ENCODE measurements at places on chromosomes 11 and 22.

GRCh38 chr22:45083659-45084305 is 74.0 kb upstream of the PHF21B start:
- no peak for DNase-seq

DNA sequence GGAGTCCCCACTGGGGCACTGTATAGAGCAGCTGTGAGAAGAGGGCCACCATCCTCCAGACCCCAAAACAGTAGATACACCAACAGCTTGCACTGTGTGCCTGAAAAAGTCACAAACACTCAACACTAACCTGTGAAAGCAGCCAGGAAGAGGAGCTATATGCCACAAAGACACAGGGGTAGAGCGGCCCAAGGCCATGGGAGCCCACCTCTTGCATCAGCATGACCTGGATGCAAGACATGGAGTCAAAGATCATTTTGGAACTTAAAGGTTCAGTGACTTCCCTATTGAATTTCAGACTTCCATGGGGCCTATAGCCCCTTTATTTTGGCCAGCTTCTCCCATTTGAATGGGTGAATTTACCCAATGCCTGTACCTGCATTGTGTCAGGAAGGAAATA is 29.7 kb upstream of the CYB5R3 start:
- DNase-seq = no peak

GRCh38 chr22:48883211-48883960 is 944.3 kb downstream of the BRD1 start:
- DNase-seq = no peak

- DNase-seq = no peak
These were observed 13.4 kb downstream of the OR51B4 start for GRCh38 chr11:5288108-5288905.

DNA sequence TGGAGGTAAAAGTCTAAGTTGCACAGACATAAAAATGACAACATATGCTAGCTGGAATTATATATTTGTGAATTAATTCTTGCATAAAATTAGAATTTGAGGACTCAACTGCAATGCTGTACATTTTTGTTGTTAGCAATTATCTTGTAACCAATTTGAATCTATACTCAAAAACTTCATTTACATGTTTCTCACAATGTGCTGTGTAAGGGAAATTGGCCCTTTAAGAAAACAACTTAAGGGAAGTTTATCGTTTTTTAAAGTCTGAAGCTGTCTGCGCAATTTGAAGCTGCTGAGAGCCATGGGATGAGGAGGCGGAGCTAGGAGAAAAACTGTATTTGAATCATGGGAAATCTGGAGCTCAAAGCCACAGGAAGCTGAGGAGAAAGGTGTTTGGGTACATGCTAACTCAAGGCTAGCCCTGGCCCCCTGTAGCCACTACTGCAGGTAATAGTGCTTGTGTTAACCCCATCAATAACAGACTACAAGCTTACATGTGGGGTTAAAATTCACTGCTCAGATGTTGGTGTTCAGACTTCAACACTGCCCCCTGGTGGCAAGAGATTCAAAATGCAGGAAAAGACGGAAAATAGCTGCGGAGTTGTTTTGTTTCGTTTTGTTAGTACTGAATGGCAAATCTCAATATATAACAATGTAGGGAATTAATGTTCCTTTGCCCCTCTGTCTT is 126.1 kb downstream of the BRD1 start:
- DNase-seq = no peak

GRCh38 chr11:128625746-128626145 is 38.4 kb upstream of the ETS1 start:
- DNase-seq = no peak

DNA sequence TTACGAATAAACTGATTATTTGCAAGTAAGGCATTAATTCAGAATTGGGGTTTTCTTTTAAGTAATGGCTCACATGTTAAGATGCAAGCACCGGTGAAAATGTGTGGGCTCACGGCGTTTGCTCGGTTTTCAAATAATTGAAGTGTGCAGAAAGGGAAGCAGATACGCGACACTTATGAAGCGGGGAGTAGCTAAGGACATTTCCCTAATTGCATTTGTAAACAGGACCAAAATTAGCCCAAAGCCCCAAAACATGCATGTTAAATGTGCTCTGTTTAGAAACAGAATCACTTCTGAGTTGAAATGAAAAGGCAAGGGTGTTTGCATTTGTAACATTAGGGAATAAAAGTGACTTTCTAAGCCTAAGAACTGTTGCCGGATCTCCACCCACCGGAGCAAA is 61.3 kb downstream of the ELFN2 start:
- DNase-seq = no peak

GRCh38 chr11:57324154-57324885 is 432 bp downstream of the TNKS1BP1 start:
- no peak for DNase-seq

DNA sequence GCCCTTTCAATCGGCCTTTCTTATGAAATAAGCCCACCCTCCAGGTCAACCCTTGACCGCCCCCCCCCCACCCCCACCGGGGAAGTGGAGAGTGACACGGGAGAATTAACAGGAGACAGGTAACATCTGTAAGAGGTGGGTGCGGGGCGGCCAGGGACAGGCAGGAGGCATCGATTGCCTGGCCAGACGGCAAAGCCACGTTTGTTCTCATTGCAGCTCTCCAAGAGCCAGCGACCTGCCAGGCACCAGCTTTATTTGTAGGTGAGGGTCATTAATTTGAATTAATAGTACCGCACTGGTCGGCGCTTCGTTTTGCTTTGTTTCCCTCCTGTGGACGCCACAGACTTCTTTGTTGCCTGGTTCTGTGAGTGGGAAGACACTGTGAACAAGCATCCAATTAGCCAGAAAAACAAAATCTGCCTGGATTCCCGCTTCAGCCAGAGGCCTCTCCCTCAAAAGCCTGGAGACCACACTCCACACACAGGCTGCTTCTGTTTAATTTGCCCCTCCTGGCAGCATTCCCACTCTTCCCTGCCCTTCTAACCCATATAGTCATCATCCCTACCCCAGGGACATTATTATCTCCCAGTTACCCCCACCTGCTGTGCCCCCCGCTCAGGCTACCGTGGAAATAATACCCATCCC is 104.5 kb upstream of the OPCML start:
- DNase-seq = no peak

DNA sequence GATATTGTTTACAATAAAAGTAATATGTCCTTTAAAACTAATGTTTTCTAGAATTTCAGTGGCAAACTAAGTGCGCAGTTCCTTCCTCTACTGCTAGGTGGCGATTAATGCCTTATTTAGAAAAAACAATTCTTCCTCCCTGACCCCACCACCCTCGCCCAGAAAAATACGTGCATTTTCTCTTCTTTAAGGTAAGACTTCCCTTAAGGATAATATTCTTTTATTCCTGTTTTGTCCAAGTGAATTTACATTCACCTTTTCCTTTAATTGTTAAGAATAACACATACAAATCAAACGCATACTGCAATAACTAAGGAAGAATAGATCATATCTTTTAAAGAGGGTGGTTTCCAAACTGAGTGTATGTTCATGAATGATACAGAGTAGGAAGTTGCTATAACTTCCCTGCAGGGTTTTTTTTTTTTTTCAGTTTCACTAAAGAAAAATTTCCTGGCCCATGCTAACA is 17.0 kb upstream of the PSMA1 start:
- DNase-seq = no peak

GRCh38 chr11:19244621-19245020 is 3.9 kb upstream of the E2F8 start:
- no peak for DNase-seq

DNA sequence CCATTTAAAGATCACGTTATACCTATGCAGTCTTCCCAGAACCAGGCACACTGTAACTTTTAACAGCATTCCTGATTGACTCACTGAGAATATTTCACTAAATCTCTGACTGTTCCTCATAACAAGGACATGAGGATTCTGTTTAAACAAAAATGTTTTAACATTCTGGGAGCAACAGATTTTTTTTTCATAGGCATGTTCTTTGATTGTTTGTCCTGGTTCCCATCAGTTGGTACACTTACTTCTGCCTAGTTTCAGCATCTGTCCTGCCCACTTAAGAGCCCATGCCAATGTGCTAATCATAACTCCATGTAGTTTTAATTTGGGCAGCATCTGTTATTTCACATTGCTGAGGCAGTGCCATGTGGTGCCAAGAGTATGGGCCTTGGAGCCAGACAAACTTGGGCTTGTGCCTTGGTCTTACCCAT is 138.5 kb upstream of the CTSC start:
- no peak for DNase-seq

DNA sequence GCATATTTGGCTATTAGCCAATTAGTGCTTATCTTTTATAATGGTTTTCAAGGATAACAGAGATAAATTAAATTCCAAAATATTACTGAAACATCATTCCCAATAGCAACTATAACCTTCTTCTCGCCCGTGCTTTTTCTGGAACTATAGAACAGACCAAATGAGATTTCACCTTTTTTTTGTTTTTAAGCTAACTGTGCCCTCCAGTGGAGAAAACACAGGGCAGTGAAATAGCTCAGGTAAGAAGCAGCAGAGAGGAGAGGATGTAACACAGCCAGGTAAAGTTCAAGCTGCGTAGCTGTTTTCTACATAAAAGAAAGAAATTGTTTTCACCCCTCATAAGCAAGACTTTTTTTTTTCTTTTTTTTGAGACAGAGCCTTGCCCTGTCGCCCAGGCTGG is 28.2 kb downstream of the HSD17B12 start:
- no peak for DNase-seq

DNA sequence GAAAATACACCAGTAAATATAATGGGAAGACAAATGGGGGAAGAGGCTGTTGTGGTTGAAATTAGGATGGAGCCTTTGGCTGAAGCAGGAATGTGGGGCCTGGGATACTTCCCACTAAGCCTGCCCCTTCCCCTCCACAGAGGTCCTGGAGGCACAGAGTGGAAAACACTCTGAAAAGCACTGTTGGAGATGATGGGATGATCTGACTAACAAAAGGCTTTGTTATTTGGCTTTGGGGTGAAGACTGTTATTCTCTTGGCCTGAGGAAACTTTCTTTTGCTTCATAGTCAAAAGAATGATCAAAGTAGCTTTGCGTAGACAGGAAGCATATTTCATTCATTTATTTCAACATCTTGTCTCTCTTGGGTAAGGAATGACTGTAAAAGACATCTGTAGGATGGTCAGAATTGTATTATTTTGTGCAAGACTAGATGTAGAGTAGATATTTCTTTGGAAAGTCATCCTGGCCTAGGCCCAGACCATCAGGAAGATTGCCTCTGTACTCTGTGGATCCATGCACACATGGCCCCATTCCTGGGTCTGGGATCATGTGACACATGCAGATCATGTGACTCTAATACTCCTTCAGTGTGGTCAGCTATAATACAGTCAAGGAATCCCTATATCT is 111.4 kb downstream of the SPON1 start:
- DNase-seq = no peak

GRCh38 chr22:31977939-31978338 is 33.6 kb downstream of the YWHAH start:
- DNase-seq = no peak

GRCh38 chr11:112790286-112790685 is 170.9 kb upstream of the NCAM1 start:
- DNase-seq = no peak

DNA sequence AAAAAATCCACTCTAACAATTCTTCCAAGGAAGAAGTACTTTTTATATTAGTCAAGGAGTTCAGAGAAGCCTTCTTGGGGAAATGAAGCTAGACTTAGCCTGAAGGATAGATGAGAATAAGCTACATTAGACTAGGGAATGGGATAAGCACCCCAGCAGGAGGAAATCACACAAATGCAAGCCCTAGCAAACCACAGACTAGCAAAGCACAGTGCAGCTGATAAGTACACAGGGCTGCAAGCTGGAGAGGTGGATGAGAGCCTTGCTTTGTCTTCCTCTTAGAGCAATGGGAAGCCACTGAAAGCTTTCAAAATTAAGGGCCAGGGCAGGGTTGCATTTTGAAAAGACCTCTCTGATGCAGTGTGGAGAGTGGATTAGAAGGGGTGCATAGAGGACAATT is 946.2 kb downstream of the LRRC4C start:
- DNase-seq = no peak

DNA sequence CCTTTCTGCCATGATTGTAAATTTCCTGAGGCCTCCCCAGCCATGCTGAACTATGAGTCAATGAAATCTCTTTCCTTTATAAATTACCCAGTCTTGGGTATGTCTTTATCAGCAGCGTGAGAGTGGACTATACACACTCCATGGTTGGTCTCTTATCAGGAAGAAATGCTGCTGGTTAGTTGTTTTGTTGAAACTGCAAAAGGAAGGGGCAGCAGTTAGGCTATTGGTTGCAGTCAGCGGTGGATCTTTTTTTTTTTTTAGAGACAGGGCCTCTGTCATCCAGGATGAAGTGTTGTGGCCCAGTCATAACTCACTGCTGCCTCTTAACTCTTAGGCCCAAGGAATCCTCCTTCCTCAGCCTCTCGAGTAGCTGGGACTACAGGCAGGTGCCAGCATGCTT is 51.7 kb downstream of the HSD17B12 start:
- no peak for DNase-seq

- DNase-seq = peak; percentile 53
These were observed 743.6 kb downstream of the ETS1 start for GRCh38 chr11:127843483-127844396.

DNA sequence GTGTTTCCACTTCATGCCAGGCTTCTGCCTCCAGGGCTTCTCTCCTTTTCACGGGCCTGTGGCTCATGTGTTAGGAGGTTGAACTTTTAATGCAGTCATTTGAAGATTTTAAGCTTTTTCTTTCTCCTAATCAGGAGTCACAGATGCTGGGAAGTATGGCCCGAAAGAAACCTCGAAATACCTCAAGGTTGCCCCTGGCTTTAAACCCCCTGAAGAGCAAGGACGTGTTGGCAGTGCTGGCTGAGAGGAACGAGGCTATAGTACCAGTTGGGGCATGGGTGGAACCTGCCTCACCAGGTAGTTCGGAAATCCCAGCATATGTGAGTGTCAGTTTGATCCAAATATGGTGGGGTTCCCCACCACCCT is 571 bp downstream of the CCDC15 start:
- no peak for DNase-seq

- no peak for DNase-seq
These were observed 142.4 kb downstream of the CRYBB2 start for GRCh38 chr22:25361899-25362214.

GRCh38 chr11:2782769-2783168 is 83.0 kb upstream of the KCNQ1OT1 start:
- DNase-seq = no peak

- DNase-seq = no peak
These were observed 10.2 kb downstream of the LRRC74B start for GRCh38 chr22:21055880-21056319.
